ENCODE measurements at places on chromosomes 16 and 17. TPM values are rescaled to one million over a fixed set of nuclear protein-coding genes. Genes with fewer than 3 reads are reported as not detected.

- H3K36me3 ChIP-seq = no peaks in the 10 kb centered on the region
- H3K4me3 ChIP-seq = peak within 1 kb of the TSS; percentile 85
- H3K27me3 ChIP-seq = no peaks in the 10 kb centered on the region
- peak within 1 kb of the TSS; percentile 88 for H3K27ac ChIP-seq
- peaks cover 15% of the 10 kb centered on the region for H3K4me1 ChIP-seq
- DNase-seq = no peak
These were observed at the start of gene RIPOR1 for GRCh38 chr16:67528222-67528869. RIPOR1 (plus strand) TSS chr16:67528829; CDS start chr16:67538447, 9,618 bp downstream.

GRCh38 chr16:87146676-87147075 is 170.5 kb downstream of the C16orf95 start:
- no peaks in the 10 kb centered on the region for H3K4me1 ChIP-seq
- peaks cover 24% of the 10 kb centered on the region for H3K27me3 ChIP-seq
- H3K27ac ChIP-seq = no peak overlapping the region
- no peak overlapping the region for H3K4me3 ChIP-seq
- no peaks in the 10 kb centered on the region for H3K36me3 ChIP-seq

GRCh38 chr16:29926711-29927052 is 656 bp upstream of the KCTD13 start:
- H3K4me3 ChIP-seq = peak overlapping the region; percentile 79
- H3K27me3 ChIP-seq = no peaks in the 10 kb centered on the region
- peaks cover 10% of the 10 kb centered on the region for H3K4me1 ChIP-seq

Gene HS3ST6
- total RNA-seq = not detected

Gene PIGS
- 27.5 TPM for total RNA-seq

DNA sequence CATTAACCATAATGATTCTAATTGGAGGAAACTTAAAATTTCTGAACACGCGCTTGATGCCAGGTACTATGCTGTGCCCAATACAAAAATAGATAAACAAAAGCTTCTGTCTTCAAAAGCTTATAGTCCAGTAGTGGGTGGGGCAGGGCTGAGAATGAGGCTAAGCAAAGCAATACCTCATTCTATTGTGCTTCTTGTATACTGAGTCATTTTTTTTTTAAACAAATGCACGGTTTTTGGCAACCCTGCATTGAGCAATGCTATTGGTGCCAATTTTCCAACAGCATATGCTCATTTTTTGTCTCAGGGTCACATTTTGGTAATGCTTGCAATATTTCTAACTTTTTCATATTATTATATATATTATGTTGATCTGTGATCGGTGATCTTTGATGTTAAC is 34.7 kb upstream of the HNF1B start:
- no peak overlapping the region for H3K27ac ChIP-seq
- no peaks in the 10 kb centered on the region for H3K36me3 ChIP-seq
- H3K27me3 ChIP-seq = no peaks in the 10 kb centered on the region
- peak; percentile 85 for DNase-seq

DNA sequence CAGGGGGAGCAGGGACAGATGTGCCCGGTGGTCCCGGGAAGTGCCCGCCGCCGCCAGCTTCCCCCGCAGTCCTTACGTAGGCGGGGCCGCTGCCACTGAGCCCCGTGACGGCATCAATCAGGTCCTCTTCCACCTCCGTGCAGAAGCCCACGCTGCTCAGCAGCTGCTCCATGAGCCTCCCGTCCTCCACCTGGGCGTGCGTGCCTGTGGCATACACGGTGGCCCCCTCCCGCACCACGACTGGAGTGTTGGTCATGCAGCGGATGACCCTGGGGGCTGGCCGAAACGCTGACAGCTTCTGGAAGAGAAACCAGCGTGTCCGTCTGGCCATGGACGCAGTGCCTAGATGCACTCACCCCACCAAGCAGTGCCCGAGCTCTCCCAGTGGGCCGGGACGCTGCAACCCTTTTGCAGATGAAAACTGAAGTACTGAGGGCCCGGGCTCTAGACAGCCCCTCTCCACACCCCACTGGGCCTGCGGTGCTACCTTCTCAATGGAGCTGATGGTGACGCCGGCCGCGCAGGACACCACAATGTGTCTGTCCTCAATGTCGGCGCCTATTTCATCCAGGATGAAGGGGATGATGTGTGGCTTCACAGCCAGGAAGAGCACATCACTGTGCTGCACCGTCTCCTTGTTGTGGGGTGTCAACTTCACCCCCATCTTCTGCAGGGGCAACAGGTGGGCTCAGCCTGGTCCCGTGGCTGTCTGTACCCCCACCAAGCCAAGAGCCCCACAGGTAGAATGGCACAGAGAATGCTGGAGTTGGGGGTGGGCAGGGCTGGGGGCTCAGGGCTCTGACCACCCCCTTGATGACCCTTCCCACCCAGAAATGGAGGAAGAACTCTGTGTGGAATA is 2.0 kb downstream of the PYCR1 start:
- H3K27me3 ChIP-seq = no peaks in the 10 kb centered on the region
- peaks cover 4% of the 10 kb centered on the region for H3K4me1 ChIP-seq
- H3K27ac ChIP-seq = no peak overlapping the region
- H3K4me3 ChIP-seq = no peak overlapping the region
- DNase-seq = no peak
- peaks cover 27% of the 10 kb centered on the region for H3K36me3 ChIP-seq

Gene PABPN1L
- not detected for total RNA-seq

GRCh38 chr17:930258-930657 is 49.3 kb downstream of the NXN start:
- H3K4me3 ChIP-seq = no peak overlapping the region
- peaks cover 10% of the 10 kb centered on the region for H3K36me3 ChIP-seq
- 0 out of 2 replicates have a peak, but pooled peaks cover 1% of the 10 kb centered on the region for H3K27me3 ChIP-seq
- H3K4me1 ChIP-seq = peaks cover 31% of the 10 kb centered on the region
- DNase-seq = no peak
- no peak overlapping the region for H3K27ac ChIP-seq

DNA sequence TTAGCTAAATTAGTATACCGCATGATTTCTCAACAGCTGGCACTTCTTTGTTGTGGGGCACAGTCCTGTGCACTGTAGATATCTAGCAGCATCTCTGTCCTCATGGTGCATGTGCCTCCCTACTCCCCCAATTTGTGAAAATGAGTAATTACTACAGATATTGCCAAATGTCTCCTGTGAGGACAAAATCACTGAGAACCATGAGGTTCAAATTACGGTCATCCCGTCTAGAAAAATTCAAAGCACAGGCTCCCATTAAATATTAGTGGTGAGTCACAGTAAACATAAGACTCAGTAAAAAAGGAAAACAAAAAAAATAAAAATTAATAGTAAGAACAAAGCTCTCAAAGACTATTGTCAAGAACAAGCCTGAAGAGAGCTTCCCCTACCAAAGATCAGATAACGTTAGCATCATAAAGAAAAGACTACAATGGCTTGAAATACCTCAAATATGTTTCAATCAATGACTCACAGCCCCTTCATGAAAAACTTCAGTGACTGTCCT is 57.8 kb downstream of the STH start:
- peaks cover 4% of the 10 kb centered on the region for H3K4me1 ChIP-seq
- peak; percentile 74 for DNase-seq
- peaks cover 10% of the 10 kb centered on the region for H3K36me3 ChIP-seq
- H3K27me3 ChIP-seq = no peaks in the 10 kb centered on the region
- no peak overlapping the region for H3K4me3 ChIP-seq
